Hematopoietic multipotent progenitor cell treated with erythropoietin and hydrocortisone succinate and interleukin-3 and kit ligand, for 8 days (in vitro differentiated cells): ENCODE measurements at places on chromosomes 1 and 21.

DNA sequence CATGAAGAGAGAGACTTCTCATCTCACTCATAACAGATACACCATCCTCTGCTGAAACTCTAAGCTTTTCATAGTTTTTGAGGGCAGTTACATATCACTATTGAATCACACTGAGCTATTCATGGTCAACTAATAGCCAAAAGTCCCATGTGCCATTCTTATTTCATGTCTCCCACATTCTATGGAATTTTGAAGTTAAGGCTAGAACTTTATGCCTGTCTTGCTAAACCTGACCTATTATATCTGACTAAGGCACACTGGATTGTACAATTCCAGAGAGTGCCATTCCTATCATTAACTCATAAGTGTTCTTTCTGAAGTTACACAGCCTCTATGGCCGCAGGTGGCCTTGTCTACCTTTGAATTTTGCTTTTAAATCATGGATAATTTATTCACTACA lies 254.3 kb downstream of the PTPRC start:
- no peak for DNase-seq

DNA sequence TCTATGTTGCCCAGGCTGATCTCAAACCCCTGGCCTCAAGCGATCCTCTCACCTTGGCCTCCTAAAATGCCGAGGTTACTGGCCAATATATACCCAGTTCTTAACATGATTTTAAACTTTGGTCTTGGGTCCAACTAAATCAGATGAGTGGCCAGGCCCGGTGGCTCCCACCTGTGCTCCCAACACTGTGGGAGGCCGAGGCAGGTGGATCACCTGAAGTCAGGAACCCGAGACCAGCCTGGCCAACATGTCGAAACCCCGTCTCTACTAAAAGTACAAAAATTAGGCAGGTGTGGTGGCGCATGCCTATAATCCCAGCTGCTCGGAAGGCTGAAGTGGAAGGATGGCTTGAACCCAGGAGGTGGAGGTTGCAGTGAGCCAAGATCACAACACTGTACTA lies 29.6 kb downstream of the TOMM20 start:
- DNase-seq, result no peak

DNA sequence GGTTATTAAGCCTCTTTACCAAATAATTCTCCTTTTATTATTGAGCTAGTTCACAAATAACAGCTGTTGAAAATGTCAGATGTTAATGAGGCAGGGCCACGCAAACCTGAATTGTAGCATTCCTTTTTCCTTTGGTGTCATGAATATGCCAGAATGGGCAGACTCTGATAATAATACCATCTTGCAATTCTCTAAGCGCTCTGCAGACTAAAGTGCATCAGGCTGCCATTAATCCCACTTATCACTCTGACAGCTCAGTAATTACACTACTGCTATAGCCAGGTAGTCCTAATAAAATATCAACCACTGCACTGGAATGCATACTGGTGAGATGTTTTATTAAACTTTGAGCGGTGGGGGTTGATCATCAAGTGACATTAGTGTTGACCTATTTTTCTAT lies 177.7 kb downstream of the DPYD start:
- DNase-seq, result no peak

DNA sequence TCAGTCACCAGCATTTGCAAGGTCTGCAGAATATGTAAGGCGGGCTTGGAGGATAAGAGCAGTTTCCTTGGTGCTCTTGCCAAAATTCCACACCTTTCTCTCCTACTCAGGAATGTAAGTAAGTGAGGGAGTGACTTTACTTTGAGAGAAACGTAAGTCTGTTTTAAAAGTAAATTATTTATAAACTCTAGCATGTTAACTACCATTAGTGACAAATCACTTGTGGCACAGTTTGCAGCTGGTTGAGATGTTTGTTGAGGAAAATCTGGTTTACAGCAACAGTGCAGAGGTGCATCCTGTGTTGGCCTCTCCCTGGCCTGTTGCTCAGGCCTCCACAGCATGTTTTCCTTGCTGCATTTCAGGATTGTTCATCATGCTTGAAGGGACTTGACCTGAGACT lies 8.5 kb downstream of the CGN start:
- DNase-seq, result no peak

- DNase-seq, result peak; percentile 98
Measured at GRCh38 chr21:36437745-36438128, 42.2 kb downstream of the CLDN14 start.

DNA sequence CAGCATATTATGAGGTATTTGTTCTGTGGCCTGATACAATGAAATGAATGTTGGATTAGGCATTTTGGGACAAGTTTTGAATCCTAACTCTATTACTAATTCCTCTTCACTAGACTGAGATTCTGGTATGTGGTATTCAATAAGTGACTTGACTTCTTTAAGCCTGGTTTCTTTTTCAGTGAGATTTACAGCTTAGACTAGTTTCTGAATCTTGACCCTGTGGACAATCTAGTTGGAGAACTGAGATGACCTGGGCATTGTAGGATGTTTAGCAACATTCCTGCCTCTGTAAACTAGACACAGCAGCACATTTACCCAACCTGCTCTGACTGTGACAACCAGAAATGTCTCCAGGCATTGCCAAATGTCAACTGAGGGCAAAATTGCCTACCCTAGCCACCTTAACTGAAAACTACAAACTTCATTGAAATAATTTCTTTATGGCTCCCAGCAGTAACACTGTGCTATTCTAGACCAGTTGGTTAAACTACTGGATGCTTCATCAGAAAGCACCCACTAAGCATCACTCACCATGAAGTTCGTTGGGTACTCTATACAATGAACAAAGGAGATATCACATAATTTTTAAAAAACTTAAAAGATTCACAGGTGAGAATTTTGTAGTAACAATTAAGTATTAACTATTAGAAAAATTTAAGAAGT lies 16.8 kb downstream of the PTPRC start:
- no peak for DNase-seq

DNA sequence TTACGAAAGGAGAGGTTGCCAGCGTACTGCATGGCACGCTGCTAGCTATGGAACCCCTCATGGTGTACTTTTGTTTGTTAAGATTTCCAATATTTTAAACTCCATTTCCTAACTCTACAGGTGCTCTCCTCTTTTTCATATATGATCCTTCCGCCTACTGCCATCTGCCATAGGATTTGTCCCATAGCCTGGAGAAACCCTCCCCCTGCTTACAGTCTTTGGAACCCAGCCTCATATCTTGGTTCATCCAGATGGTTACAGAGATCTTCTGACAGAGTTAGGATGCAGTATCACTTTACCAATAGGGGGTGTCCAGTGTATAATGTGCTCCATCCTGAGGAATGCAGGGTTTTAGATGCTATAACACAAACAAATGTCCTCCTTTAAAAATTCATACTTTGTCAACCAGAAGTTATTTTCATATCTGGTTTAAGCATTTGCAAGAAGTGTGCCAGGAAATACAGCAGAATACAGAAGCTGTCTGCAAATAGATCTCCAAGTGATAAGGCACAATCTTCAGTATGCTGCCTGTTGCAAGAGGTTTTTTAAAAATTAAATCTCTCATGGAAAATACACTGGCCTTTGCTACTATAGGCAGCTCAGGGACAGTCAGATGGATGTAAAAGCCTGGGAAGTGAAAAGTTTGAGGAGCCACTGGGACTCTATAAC lies 377.8 kb downstream of the KCNH1 start:
- no peak for DNase-seq

- peak; percentile 58 for DNase-seq
Measured at GRCh38 chr1:221632072-221632471, 109.8 kb downstream of the DUSP10 start.

GRCh38 chr1:54569339-54569738 lies 21.3 kb downstream of the ACOT11 start:
- no peak for DNase-seq

GRCh38 chr1:150931773-150932172 lies 5.6 kb downstream of the SETDB1 start:
- peak; percentile 38 for DNase-seq

GRCh38 chr21:33940881-33941245 lies 25.3 kb upstream of the ATP5PO start:
- no peak for DNase-seq

DNA sequence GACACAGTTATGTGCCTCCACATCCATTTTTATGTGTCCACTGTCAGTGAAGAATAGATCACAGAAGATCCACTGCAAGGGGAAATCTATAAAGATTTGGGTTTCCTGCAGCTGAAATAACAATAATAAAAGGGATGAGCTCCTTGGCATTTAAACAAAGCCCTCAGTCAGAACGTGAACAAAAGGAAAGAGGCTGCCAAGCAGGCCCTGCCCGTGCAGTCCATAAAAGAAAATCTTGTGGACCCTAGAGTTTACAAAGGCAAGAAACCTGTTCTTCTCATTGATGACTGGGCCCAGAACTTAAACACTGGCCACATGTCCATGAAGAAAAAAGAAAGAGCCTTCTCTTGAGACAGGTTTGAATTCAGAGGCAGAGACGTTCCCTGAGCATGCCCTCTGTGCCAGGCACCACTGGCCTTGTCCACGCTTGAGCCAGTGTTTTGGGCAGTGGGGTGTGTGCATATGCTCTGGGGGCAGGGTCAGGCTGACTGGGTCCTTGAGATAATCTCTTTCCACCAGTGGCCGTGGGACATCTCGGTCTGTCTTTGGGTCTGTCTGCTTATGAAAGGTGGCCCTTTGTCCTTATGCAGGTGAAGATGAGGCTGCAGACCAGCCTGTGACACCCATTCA lies 142.7 kb downstream of the HIVEP3 start:
- DNase-seq, result no peak

GRCh38 chr1:151541752-151542151 lies 1.6 kb downstream of the TUFT1 start:
- no peak for DNase-seq

- DNase-seq, result no peak
Measured at GRCh38 chr1:53129891-53130597, 12.4 kb downstream of the SLC1A7 start.

- DNase-seq, result no peak
Measured at GRCh38 chr21:42376338-42376982, 10.1 kb upstream of the TFF1 start.

GRCh38 chr1:22915816-22916470 lies 56.7 kb downstream of the LACTBL1 start:
- DNase-seq, result no peak

- no peak for DNase-seq
Measured at GRCh38 chr1:245776694-245777332, 622.0 kb downstream of the KIF26B start.

- DNase-seq, result no peak
Measured at GRCh38 chr1:224745924-224746323, 129.8 kb downstream of the CNIH3 start.

DNA sequence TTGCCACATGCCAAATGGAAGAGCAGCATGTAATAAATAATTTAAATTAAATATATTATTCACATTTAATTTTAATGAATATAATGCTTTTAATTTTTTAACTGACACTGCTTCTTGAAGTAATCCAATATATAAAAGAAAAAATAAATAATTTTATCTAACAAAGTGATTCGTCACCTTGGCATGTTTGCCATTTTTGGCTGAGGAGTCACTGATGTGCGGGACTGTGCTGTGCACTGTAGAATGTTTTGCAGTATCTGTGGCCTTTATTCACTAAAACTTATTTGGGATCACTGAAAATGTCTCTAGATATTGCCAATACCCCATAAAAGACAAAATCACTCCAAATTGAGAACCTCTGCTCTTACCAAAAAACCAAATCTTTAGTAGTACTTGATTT lies 807.8 kb downstream of the BRINP3 start:
- no peak for DNase-seq

DNA sequence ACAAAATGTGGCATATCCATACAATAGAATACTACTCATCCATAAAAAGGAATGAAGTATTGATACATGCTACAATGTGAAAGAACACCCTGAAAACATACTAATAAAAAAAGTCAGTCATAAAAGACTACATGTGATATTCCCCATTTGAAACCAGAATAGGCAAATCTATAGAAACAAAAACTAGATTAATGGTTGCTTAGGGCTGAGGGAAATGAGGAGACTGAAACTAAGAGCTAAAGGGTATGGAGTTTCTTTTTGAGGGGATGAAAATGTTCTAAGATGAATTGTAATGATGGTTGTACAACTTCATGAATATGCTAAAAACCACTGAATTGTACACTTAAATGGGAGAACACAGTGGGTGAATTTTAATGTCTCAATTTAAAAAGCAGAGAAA lies 50.9 kb downstream of the ACBD6 start:
- DNase-seq, result no peak

GRCh38 chr1:159880430-159880829 lies 18.0 kb upstream of the VSIG8 start:
- DNase-seq, result no peak

DNA sequence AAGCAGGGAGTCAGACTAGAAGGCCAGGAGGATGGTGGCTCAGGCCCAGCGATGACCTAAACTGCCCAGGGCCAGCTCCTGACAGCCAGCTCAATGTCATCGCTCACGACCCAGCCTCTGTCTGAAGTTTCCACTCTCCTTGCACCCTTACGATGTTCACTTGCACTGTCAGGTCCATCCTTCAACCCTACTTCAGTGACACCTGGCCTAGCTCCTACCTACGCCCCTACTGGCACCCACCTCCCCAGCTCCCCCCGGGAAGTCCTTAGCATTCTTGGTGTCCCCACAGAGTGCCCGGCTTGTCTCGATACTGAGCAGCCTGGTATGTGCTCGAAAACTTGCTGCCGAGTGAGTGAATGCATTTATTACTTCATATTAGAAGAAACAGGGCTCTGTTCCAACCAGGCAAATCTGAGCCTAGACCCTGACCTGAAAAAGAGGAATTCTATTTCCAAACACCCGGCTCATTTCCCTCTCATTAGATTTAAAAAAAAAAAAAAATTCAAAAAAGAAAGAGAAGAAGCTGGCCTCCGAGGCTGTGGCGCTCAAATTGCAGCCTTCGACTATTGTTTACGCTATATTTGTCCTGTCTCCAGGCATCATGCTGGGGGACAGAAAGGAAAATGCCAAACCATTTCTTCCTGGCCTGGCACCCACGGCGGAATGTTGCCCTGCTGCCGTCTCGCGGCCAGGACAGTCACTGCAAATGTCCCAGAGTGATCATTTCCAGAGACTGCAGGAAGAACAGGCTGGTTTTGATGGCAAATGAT lies 29.8 kb upstream of the LRRC38 start:
- DNase-seq, result no peak

GRCh38 chr1:65309304-65310077 lies at the start of gene DNAJC6:
Gene DNAJC6 (plus strand): TSS chr1:65309543. CDS start chr1:65309746, 203 bp downstream.
- DNase-seq, result peak; percentile 74

- no peak for DNase-seq
Measured at GRCh38 chr1:97164276-97164639, 442.7 kb downstream of the PTBP2 start.

DNA sequence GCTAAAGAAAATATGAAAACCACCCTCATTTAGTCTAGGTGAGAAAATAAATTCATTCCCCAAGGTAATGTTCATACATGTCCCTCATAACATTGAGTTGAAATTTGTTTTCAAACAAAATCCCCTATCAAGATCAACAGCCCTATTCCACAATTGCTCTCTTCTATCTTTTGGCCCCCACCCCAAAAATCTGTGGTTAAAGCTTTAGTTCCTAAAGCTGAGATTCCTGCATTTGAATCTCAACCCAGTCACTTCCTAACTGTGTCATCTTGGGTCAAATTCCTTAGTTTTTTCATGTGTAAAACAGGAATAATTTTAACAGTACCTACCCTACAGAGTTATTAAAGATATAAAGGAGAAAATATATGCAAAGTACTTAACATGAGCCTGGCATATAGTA lies 22.0 kb downstream of the KIAA0319L start:
- no peak for DNase-seq
